G401 (cell line): ENCODE measurements at places on chromosomes 6 and 20. TPM values are rescaled to one million over a fixed set of nuclear protein-coding genes. Genes with fewer than 3 reads are reported as not detected.

RIPPLY2 gene
- not detected in 2 replicates for total RNA-seq

GRCh38 chr6:136525586-136526195, 24.5 kb downstream of the MAP7 start:
- peak; percentile 82 for DNase-seq

- no peak for DNase-seq
Observed at GRCh38 chr20:58722877-58723627, 30.5 kb downstream of the NPEPL1 start.

GRCh38 chr6:9484686-9485085, 930.2 kb downstream of the TFAP2A start:
- DNase-seq, result no peak

DNA sequence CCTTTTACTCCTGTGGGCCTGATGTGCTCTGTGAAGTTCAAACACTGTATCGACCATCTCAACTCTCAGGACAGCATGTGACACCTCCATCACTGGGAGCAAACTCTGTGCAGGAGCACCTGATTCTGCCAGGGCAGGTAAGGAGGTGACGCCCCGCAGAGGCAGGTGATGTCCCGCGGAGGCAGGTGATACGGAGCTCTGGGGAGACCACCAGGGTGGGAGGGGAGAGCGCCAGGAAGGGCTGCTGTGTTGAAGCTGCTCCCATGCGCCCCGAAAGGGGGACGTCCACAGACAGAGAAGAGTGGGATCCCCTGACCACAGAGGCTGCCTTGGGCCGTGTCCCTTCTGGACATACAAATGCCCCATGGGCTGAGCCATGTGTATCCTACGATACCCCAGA, 58.3 kb downstream of the DACT2 start:
- DNase-seq, result no peak

DNA sequence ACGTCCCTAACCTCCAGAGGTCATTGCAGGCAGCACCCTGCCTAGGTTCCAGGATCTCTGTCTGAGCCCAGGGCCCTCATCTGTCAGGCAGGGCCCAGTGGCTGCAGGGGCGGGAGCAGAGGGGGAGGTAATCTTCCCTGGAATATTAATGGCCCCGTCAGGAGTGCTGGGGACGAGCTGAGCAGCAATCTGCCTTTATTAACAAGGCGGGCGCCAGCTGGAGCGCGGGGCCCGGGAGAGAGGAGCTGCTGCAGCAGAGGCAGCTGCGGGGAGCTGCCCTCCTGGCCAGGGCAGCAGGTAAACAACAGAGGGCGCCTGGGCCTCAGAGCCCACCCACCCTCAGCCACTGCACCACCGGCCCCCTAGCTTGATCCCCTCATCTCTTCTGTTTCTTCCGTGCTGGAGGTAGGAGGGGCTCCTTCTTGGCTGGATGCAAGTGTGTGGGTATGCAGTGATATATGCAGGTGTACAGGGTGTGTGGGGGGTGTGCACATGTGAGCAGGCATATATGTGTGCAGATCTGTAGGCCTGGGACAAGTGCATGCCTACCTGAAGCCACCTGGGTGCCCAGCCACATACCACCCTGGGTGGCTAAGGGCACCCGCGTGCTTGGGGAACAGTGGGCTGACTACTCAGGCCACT, 131.8 kb upstream of the MLN start:
- no peak for DNase-seq

GRCh38 chr6:43299338-43300293, 1.6 kb downstream of the SLC22A7 start:
- DNase-seq, result no peak

DNA sequence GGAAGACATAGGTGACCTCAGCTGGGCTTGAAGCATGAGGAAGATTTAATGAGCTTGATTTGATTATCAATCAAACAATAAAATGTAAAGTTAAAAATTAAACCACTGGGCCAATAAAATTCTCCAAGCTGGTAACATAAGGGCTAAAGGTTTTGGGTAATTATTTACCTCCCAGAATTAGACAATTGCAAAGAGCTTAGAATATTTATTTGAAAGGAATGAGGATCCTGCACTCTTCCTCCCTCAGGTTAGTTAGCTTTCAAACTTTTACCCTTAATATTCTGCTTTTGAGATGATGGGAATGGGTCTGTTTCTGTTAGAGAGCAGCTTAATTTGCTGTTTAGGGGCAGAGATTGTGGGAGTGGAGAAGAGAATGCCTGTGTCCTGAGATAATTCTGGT, at the start of gene SLC17A4:
SLC17A4 (plus strand) TSS at position 208 of the 400 bp plus-strand sequence. CDS start 7,221 bp downstream, outside the sequence.
- no peak for DNase-seq
